NCI-H1092 (cell line): ENCODE measurements at places on chromosomes 7 and 10.
A peak's percentile ranks its signal among the peaks of the same experiment; 100 is the strongest.

DNA sequence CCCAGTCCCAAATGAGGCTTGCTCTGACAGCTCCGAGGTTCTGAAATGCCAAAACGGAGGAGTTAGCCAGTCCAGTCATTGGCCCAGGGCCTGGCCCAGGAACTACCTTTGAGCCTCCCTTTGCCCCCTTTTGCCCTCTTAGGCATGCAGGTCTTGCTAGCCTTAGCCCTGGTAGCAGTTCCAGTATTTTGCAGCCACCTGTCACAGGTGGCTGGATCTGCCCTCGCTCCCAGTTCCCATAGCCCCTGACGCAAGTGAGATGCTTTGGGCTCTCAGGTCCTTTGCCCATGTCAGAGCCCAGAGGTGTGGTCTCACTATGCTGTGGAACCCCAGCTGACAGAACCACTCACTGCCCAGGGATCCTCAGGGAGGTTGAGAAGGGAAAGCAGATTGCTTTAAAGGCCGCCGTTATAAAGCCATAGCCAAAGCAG, 42.0 kb downstream of the GPRIN2 start:
- DNase-seq, result no peak

DNA sequence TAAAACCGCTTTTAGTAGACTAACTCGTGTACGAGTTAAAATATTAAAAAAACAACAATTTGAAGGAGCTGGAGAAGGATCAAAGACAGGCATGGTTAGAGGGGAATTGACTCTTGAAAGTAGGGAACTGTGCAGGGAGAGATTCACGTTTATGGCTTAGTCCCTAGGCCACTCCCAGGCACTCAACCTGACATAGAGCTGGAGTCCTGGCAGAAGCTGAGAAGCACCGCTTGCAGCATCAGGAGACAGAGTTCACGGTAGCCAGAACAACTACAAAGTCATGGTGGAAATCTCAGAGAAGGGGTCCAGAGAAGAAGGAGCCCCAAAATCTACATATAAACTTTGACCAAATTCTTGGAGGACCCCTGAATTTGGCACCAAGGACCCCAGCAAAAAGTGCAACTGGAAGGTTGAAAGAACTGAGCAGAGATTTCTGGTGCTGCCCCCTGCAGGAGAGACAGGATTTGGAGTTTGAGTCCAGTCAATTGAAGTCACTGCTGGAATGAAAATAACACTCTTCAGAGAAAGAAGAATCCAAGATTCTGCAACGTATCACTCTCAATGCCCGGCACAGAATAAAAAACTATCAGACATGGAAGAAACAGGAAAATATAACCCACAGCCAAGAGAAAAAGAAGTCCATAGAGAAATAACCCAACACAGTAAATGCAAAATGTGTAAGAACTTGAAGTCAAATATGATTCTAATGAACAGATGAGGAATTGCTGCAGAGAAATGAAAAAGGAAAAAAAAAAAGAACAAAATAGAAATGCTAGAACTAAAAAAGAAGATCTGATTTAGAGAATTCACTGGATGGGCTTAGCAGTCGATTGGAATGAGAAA, 493.3 kb upstream of the PODXL start:
- DNase-seq, result peak; percentile 14

- DNase-seq, result no peak
These were observed 96.7 kb upstream of the PDCD4 start for GRCh38 chr10:110775020-110775375.

- no peak for DNase-seq
These were observed 8.7 kb downstream of the CNNM1 start for GRCh38 chr10:99337901-99338300.
